MV-4-11 (cell line): ENCODE measurements at places on chromosomes 12 and 14.

GRCh38 chr14:72878746-72879145 is 15.2 kb downstream of the DPF3 start:
- DNase-seq = no peak

DNA sequence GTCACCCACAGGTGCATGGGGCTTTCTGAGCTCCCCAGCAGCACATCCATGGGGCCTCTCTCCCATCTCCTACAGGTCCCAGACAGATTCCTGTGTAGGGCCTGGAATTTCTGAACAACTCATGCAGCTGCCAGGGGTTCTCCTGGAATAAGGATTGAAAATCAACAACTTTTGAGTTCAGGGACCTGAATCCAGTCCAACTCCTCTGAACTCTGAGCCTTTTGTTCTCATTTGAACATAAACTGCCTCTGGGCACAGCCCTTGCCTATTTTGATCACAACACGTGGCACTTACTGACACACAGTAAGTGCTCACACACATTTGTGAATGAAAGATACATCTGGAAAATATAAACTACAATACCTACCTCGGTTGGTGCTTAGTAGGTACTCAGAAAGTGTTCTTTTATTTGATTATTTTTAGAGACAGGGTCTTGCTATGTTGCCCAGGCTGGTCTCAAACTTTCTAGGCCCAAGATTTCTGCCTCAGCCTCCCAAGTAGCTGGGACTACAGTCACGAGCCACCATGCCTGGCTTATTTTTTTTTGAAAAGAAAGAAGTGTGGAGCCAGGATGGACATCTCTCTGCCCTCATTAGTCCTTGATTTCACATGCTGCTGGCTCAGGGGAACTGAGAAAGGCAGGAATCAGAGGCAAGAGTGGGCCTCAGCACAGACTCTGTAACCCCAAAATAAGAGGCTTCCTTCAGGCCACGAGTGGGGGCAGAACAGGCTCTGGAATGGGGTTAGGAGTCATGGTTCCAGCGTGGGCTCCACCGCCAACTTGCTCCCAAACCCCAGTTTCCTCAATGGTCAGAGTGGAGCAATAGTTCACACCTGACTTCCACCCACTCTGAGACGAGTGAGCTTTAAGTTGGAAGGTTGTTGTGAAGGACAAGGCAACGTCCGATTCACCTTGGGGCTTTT is 27.0 kb downstream of the SYNE3 start:
- no peak for DNase-seq

GRCh38 chr14:96016501-96017160 is 22.5 kb upstream of the C14orf132 start:
- no peak for DNase-seq

DNA sequence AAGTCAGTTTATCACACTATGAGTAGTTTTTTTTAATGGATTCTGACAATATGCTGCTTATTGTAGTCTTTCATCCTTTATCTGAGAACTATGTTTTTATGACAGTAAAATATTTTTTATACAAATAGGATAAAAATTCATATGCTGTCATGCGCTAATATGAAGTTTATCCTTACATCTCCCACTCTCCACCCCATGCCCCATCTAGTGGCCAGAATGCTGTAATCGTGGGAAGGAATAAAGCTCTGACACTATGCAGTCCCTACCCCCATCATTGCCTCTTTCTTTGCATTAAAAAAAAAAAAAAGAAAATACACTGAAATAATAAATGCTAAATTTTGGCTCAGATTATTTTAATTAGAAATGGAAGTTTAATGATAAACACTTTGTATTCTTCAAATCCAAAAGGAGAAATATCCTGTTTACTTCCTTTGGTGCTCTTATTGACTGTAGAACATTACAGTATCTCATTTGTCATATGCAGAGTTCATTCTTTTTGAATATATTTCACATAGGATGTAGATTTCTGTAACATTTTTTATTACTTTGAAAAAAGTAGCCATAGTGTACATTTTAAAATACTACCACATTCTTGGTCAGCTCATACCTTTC is 145.9 kb upstream of the SLCO1C1 start:
- no peak for DNase-seq
